ENCODE measurements at places on chromosomes 16 and 17.

GRCh38 chr17:77313831-77314230 lies 173.1 kb downstream of the SEC14L1 start:
- DNase-seq = peak; percentile 39

DNA sequence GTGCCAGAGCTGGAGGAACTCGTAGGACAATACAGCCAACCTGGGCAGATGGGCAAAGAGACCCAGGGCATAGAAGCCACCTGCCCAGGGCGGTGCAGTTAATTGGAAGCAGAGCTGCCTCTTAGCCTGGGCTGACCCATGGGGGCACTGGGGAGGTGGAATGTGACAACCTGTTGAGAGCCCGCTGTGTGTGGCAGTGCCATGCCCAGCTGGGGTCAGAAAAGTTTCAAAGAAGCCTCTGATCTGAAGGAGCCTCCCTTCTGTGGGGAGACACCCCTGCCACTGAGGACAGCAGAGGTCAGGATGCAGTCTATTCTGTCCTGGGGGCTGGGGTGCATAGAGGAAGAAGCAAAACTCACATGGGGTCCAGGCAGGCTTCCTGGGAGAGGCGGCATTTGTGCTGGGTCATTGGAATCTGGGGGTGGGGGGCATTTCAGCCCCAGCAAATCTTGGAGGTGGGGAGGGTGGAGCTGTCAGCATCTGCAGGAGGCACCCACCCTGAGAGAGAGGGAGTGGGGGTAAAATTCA lies 176.1 kb upstream of the CIBAR2 start:
- no peak for DNase-seq

GRCh38 chr17:61400066-61400716 lies 548 bp downstream of the TBX2 start:
- peak; percentile 87 for DNase-seq

- no peak for DNase-seq
Measured at GRCh38 chr16:1790261-1790610, 3.3 kb downstream of the IGFALS start.

DNA sequence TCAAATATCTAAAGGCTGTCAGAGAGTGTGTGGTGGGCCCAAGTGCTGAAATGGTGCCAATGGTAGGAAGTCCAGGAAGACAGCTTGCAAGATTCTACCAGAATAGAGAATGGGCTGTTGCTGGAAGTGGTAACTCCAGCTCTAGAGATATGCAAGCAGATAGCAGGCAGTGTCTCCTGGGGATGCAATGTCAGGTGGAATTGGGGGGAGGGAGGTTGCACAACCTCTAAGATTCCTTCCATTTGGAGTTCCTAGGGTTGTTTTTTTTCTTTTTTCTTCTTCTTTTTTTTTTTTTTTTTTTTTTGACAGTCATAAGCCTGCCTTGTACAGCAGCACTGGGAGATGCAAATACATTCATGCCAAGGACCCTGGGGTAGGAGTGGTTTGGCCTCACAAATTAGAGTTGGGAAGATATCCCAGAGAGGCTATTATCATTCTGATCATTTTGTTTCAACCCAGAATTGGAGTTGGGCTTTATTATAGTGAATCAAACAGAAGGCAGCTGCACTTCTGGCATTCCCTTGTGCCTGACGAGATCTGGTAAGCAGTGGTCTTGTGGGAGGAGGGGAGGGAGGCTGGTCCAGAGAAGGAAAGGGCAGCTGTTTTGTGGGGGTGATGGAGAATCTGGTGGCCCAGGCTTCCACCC lies 51.1 kb downstream of the SLC6A2 start:
- peak; percentile 28 for DNase-seq

- DNase-seq = peak; percentile 99
Measured at GRCh38 chr17:2828397-2829038, 32.3 kb downstream of the RAP1GAP2 start.

DNA sequence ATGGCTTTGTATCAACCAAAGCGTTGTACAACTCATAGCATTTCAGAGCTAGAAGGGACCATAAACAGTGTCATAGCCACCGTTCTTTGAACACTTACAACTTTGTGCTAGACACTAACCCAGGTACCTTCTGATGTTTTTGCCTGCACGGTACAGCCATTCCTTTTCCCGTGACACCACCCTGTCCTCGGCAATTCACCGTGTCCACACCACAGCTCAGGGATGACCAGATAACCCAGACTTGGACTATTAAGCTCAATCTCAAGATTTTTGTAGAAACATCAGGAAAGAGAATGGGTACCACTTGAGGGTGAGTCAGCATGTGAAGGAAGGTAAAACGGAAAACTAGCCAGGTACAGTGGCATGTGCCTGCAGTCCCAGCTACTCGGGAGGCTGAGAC lies 9.8 kb upstream of the CBFB start:
- peak; percentile 24 for DNase-seq

GRCh38 chr17:36818134-36818825 lies 119.0 kb upstream of the LHX1 start:
- DNase-seq = no peak

- no peak for DNase-seq
Measured at GRCh38 chr16:17313085-17313611, 157.6 kb downstream of the XYLT1 start.

Data from endodermal cell (in vitro differentiated cells).